ENCODE measurements at places on chromosomes 5 and 9. TPM values are rescaled to one million over a fixed set of nuclear protein-coding genes. Genes with fewer than 3 reads are reported as not detected.
A peak's percentile ranks its signal among the peaks of the same experiment; 100 is the strongest.

The PCDHA9 gene
- total RNA-seq: 0.56 TPM

DNA sequence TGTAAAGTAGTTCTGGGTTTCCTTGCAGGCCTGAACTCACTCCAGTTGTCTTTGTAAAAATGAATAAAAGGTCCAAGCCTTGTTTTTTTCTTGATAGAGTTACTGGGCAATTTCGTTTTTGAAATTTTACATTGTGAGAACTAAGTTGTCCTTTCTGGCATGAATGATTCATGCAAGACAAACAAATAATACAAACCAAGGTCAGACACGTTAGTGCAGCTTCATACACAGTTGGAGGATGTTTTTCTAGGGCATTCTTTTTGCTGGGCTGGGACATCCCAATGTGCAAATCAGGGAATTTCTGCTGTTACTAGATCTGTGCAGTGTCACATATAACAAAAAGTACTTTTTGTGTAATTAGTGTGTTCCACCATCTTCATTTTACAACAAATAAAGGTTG, 96.0 kb downstream of the MEGF10 start:
- no peak for DNase-seq

GRCh38 chr9:136539427-136540421, 6.1 kb downstream of the NOTCH1 start:
- peak; percentile 82 for DNase-seq

DNA sequence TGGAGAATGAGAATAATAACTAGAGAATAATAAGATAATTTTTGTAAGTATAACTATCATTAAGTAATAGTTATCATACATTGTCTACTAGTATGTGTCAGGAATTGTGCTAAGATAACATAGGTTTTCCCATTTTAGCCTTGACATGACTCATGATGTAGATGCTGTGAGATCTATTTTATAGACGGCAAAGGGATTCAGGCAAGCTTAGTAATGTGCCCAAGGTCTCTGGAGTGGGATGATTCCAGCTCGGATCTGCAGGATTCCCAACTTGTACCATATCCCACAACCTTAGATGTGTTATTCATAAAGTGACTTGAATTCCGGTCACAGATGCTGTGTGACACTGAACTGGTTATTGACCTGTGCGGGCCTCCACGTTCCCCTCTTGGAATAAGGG, 51.5 kb downstream of the IL31RA start:
- no peak for DNase-seq

DNA sequence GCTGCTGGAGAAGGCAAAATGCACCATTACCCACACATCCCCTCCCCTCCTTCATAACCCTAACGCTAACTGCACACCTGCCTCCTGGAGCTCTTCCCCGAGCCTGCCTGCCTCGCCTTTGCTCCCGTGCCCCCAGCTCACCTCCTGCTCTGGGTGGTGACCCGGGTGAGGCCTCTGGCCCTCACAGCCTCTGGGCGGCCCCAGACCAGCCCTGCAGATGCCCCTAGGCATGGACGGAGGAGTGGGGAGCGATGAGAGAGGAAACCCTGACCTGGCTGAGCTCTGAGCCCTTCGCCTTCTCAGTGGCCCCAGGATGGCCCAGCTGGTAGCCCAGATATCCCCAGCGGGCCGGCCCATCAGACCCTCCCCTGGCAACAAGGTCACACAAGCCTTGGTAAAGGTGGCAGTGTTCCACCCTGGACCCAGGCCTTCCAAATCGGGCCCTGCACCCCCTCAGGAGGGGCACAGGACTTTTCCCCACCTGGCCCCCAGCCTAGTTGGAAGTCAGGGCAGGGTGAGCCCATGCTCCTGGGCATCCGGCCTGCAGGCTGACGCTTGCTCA, 14.5 kb upstream of the CAMSAP1 start:
- DNase-seq: no peak

- no peak for DNase-seq
Observed at GRCh38 chr9:117403848-117404247, 11.0 kb downstream of the ASTN2 start.

GRCh38 chr5:133489632-133490031, 122.7 kb downstream of the FSTL4 start:
- no peak for DNase-seq

- no peak for DNase-seq
Observed at GRCh38 chr5:152593388-152593787, 188.3 kb upstream of the NMUR2 start.

- DNase-seq: no peak
Observed at GRCh38 chr9:112322701-112323377, 10.6 kb downstream of the PTBP3 start.

GRCh38 chr5:179802207-179802883, 4.3 kb downstream of the MGAT4B start:
- no peak for DNase-seq

DNA sequence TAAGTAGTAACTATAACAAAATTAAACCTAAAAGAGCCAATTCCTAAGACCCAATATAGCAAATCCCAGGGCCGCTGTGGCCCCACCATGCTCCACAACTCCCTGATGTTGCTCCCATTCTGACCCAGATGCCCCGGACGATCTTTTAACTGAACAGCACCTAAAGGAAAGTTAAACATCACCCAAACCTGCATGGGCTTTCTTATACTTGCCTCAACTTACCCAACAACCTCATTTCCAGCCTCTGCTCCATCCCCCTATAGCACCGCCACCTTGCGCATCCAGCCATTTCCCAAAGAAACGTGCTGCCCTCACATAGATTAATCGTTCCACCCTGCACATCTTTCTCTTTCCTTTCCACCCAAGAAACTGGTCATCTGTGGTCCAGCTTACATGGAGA, 54.6 kb downstream of the ZNF354C start:
- DNase-seq: no peak

GRCh38 chr9:3035579-3036332, 191.9 kb upstream of the PUM3 start:
- no peak for DNase-seq

DNA sequence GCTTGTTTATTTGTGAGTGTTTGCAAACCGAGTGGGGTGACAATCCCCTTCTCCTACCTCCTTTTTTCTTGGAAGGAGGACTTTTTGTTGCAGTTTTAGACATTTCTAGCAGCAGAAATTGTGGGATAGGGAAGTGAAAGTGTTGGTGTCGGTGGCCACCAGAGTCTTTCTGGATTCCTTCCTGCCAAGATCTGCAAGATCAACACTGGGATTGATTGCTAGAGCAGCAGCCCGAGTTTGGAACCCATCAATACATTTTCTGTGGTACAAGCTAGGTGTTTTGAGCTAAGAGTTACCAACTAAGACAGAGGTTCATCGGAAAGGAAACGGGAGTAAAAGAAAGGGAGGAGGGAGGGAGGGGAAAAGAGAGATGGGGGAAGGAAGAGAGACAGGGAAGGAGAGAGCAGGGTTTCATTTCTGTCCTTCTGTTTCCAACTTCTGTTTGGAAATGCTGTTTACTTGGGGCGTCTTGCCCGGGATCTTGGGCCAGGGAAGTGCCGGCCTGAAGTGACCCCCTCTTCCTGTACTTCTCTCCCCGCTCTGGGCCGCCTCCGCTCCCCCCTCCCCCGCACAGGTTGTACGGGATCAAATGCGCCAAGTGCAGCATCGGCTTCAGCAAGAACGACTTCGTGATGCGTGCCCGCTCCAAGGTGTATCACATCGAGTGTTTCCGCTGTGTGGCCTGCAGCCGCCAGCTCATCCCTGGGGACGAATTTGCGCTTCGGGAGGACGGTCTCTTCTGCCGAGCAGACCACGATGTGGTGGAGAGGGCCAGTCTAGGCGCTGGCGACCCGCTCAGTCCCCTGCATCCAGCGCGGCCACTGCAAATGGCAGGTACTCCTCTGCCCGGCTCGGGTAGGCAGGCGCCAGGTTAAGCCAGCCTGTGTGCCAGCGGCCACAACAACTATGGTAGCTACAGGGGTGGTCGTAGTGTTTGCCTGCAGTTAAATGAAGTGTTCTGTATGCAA, 4.0 kb downstream of the ISL1 start:
- peak; percentile 37 for DNase-seq

DNA sequence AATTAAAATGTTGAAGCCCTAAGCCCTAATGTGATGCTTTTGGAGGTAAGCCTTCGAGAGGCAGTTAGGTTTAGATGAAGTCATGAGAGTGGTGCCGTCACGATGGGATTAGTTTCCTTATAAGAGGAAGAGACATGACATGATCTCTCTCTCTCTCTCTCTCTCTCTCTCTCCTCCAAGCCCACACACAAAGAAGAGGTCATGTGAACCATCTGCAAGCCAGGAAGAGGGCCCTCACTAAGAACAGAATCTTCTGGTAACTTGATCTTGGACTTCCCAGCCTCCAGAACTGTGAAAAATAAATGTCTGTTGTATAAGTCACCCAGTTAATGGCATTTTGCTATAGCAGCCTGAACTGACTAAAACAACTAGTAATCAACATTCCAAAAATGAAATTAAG, 175.5 kb downstream of the GNA14 start:
- DNase-seq: no peak

The PCDHGB2 gene
- 2.5 TPM for total RNA-seq

The EIF4E1B gene
- not detected for total RNA-seq

- DNase-seq: no peak
Observed at GRCh38 chr9:129547063-129547462, 73.8 kb downstream of the C9orf50 start.

DNA sequence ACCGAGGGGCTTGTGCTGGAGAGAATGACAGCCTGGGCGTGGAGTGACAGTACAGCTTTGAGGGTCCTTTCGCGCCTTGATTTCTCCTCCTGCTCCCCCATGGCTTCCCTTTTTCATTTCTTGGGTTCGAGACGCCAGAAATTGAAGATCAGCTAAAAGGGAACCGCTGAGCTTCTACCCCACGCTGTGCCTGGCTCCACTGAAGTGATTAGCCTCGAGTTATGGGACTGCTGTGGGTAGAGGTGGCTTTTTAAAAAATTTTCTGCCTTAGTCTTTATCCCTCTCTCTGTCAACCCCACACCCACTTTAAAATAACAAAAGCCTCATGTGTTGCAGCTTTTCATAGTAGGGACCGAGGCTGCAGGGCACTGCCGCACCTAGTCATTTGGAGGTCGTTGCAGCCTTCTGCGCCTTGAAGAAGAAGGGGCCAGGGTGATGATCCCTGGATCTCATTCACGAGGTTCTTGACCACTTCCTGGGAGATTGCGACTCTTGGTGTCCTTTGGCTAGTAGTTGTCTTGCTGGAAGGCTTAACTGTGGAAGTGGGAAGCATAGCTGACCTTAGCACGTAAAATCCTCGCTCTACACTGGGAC, 603 bp downstream of the PPIP5K2 start:
- no peak for DNase-seq

DNA sequence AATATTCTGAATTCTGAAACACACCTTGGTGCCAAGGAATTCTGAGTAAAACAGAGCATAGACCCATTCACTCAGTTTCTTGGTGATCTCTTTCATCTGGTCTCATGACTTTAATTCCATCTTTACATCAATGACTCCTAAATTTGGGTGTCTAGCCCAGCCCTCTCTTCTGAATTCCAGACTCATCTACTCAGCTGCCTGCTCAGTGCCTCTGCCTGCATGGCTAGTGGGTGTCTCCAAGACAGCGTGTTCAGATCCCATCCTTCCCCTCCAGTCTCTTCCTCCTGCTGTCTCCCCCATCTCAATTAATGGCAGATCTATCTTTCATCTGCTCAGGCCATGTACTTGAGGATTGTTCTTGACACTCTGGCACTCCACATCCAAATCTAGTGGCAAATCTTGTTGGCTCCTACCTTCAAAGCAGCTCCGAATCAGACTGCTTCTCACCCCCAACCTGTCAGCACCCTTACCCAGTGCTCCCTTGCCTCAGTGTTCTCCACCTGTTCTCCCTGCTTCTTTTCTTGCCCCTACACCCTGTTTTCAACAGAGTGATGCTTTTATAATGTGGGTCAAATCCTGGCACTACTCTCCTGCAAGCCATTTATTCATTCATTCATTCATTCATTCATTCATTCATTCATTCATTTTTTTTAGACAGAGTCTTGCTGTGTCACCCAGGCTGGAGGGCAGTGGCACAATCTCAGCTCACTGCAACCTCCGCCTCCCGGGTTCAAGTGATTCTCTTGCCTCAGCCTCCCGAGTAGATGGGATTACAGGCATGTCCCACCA, 5.3 kb downstream of the CAVIN4 start:
- no peak for DNase-seq

The C1QTNF2 gene
- total RNA-seq: 0.25 TPM

GRCh38 chr5:139863361-139863760, 67.8 kb downstream of the PSD2 start:
- no peak for DNase-seq

The C5orf58 gene
- not detected for total RNA-seq

GRCh38 chr5:1540166-1540565, 16.4 kb upstream of the LPCAT1 start:
- no peak for DNase-seq

The INSL6 gene
- not detected for total RNA-seq

GRCh38 chr5:71651579-71651978, 64.4 kb downstream of the MCCC2 start:
- no peak for DNase-seq

GRCh38 chr5:32686799-32687498, 24.2 kb upstream of the NPR3 start:
- DNase-seq: no peak

GRCh38 chr5:158837908-158838307, 261.8 kb downstream of the EBF1 start:
- no peak for DNase-seq

DNA sequence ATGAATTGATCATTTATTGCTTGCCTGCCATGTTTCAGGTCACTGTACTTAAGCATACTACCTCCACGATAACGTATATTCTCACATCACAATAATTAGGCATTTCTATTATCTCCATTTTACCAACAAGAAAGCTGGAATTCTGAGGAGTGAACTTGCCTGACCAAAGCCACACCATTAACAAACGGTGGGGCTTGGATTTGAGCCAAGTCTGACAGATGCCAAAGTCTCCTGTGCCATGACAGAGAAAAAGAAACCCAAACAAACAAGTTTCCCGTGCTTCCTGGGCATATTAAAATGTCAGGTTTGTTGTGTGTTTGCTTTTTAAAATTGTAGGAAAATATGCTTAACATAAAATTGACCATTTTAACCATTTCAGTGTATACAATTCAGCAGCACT, 40.8 kb upstream of the KCNV2 start:
- no peak for DNase-seq

The PCDHB10 gene
- 0.96 TPM for total RNA-seq

GRCh38 chr9:120923620-120924328, 2.8 kb downstream of the TRAF1 start:
- DNase-seq: no peak

DNA sequence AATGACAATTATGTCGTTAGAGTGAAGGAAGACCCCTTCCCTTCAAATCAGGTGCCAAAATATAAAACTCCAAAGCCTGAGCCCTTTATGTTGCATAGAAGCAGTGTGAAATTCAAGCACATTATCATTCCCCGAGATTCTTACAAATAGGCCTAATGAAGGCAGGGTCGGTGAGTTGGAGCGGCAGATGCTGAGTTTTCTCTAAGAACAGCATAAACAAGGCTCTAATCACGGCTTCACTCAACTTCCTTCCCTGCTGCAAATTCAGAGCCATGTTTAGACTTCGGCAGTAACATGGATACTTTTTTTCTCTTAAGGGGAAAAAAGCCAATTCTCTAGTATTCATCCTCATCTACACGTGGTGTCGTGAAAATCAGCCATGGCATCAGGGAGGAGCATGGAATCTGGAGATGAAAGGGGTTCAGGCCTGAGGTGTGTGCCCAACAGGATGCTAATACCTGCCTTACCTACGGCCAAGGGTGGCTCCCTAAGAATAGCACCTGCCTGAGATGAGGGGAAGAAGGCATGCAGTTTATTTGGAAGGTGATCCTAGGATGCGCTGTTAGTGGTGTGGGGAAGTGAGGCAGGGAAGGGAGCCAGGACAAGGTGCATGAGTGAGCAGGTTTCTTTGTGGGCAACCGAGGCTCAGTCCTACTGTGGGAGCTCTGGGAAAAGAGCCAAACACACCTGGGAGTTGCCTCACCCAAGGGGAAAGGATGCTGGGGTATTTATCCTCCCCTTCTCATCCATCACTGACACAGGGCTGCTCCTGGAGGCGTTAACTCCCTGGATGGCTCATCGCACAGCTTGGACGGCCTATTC, 146.8 kb upstream of the TBC1D2 start:
- no peak for DNase-seq
